H7 (cell line): ENCODE measurements at places on chromosomes 4 and X. TPM values are rescaled to one million over a fixed set of nuclear protein-coding genes. Genes with fewer than 3 reads are reported as not detected.

TLR6 gene
- total RNA-seq: under 0.01 TPM in 1 of 2 replicates, not detected in the other

CXXC4 gene
- total RNA-seq: 0.67 and 0.83 TPM in 2 replicates

FAM193A gene
- total RNA-seq: 13.3 and 16.3 TPM in 2 replicates

PHEX gene
- 0.04 and 0.07 TPM in 2 replicates for total RNA-seq

VSIG1 gene
- 3.0 and 4.1 TPM in 2 replicates for total RNA-seq

KLHL4 gene
- total RNA-seq: 24.9 and 49.3 TPM in 2 replicates
